ENCODE measurements at places on chromosomes 6 and 20.

GRCh38 chr6:118899948-118900347, 6.0 kb downstream of the ASF1A start:
- DNase-seq, result no peak

GRCh38 chr20:10360878-10361277, 73.1 kb downstream of the MKKS start:
- DNase-seq, result no peak

- DNase-seq, result no peak
Observed at GRCh38 chr20:10093087-10093591, 58.4 kb downstream of the ANKEF1 start.

GRCh38 chr6:79152269-79152737, 74.2 kb upstream of the PHIP start:
- no peak for DNase-seq

DNA sequence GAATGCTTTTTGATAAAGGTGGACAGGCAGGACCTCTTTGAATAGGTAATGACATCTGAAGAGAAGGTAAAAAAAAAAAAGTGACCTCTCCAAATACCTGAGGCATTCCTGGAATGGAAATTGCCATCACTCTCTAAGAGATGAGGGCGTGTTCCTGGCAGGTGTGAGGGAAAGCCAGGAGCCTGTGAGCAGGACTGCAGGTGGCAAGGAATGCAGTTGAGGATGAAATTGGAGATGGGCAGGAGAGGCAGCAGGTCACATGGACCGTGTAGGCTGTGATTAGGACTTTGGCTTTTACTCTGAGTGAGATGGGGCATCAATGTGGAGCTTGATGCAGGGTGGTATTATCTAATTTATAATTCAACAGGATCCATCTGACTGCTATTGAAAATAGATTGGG, 227.4 kb downstream of the LRFN2 start:
- DNase-seq, result no peak

- no peak for DNase-seq
Observed at GRCh38 chr6:140857739-140858380, 1274.9 kb upstream of the GJE1 start.

DNA sequence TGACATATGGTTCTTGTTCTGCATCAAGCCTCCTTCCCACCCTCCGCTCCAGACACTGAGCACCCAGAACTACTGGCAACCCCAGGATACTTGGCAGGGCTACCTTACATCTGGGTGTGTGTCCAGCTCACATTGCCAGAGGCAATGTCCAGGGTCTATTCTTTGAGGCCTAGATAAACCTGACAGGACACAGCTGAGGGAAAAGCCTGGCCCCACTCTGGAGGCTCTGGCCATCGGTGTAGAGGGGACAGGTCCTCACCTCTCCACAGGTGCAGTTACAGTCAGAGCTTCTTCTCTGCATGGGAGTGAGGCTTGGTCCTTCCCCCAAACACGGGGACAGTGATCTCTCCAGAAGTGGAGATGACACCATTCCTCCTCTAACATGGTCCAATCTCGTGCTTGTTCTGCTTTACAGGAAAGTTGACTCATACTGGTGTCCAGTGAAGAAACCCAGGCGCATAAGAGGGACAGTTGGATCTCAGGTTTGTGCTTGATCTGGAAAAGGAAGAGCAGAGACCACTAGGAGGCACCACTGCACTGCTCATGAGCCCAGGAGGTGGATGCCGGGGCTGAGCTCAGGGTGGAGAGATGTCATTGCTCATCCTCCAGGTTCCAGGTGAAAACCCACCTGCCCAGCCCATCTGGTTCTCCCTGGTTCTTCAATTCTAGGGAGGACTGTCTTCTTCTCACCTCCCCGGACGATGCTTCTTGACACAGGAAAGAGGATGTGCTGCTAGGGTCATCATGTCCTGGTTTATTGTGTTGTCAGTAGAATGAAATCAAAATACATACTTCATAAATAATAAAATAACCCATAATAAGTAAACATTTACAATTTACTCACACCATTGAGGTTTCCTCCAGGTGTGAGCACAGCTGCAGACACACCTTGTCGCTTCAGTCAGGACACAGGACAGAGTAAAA, 14.7 kb downstream of the HLA-F start:
- DNase-seq, result peak; percentile 76

GRCh38 chr6:41846666-41847237, 48.4 kb downstream of the USP49 start:
- peak; percentile 12 for DNase-seq

DNA sequence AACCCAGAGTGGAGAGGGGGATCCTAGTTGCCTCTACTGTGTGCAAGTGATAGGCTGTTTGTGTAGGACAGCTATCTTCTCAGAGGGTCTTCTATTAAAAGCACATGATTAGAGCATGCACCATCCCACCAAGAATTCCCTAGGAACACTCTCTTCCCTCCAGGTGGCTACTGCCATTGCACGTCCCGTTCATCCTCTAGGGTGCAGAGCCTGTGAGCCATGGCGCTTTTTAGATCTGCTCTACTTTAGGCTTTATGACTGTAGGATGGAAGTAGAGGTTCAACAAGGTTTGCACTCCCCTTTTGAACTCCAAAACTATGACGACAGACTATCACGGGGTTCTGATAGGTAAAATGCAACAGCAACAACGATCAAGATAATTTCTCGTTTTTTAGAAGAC, 90.5 kb upstream of the SAMD5 start:
- DNase-seq, result no peak

GRCh38 chr20:53028337-53029007, 56.3 kb downstream of the TSHZ2 start:
- DNase-seq, result peak; percentile 28

DNA sequence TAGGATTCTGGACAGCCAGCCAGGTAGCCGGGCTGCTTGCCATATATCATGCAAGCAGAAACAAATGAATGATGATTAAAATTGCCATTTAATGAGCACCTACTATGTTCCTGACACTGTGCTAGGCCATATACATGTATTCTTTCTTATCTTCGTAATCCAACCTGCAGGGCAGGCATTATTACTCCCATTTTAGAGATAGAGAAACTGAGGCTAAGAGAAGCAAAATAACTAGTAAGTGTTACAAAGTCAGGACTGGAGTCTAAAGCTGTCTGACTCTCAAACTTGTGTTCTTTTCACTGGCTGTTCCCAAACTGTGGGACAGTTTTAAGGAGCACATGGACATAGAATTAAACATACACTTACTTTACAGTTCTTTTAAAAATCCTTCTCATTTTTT, 2.0 kb downstream of the CD40 start:
- DNase-seq, result no peak

DNA sequence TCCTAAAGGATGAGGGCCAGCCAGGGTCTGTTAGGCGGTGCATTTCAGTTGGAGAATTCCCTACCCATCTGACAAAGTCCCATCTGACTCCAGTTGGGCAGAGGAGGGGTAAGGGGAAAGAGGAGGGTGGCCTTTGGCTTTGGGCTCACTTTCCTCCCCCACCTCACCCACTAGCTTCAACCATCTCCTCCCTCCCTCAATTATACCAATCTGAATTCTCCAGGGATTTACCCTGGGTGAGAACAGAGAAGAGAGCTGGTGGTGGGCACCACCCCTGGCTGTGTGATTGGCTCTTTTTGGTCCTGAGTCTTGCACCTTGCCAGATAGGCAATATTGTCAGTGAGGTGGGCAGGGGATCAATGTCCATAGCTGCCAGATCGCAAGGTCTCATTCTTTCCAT, 3.2 kb downstream of the HMGA1 start:
- DNase-seq, result no peak

GRCh38 chr6:112253841-112254816, at the start of gene LAMA4:
TSS of gene LAMA4 (minus strand) at chr6:112254567. CDS start at chr6:112254150, 417 bp downstream.
- DNase-seq, result no peak

DNA sequence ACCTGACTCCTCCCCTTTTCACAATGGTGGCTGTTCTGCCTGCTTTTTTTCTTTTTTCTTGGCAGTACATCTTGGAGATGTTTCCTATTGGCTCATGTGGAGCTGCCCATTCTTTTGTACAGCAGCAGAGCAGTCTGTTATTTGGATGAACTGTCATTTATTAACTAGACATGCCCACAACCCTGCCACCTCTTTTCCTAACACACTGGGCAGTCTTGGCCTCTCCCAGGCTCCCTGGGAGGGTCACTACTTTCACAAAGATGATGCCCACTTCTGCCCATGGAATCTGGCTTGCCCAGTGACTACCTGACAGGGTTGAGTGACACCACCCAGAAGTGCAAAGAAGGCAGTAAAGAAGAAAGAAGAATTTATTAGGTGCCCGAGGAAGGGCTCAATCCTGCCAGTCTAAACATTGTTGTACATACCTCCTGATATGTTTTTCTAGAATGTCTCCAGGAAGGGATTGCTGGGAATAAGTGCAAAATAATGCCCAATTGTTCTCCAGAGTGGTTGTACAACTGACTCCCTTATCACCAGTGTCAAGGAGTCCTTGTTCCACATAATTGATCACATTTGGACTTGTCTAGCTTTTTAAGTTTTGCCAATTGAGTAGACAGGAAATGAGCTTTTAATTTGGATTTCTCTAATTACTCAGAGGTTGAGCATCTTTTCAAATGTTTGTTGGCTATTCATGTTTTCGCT, 19.7 kb upstream of the SCRT2 start:
- DNase-seq, result no peak

DNA sequence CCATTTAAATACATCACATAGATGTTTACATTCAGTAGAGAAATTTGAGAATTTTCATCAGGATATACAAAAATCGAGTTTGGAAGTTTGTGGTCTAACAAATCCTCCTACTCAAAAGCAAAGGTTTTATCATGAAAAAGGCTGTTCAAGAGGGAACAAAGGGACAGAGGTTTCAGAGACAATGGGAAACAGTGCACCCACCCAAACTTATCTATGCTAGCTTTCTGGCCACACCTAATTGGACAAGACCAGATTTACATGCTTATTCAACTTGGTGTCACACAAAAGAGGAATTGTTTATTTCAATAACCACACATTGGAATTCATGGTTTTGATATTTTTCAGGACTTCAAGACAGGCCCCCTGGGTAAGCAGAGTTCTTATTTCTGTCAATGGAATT, 28.4 kb upstream of the RSPO3 start:
- DNase-seq, result no peak

DNA sequence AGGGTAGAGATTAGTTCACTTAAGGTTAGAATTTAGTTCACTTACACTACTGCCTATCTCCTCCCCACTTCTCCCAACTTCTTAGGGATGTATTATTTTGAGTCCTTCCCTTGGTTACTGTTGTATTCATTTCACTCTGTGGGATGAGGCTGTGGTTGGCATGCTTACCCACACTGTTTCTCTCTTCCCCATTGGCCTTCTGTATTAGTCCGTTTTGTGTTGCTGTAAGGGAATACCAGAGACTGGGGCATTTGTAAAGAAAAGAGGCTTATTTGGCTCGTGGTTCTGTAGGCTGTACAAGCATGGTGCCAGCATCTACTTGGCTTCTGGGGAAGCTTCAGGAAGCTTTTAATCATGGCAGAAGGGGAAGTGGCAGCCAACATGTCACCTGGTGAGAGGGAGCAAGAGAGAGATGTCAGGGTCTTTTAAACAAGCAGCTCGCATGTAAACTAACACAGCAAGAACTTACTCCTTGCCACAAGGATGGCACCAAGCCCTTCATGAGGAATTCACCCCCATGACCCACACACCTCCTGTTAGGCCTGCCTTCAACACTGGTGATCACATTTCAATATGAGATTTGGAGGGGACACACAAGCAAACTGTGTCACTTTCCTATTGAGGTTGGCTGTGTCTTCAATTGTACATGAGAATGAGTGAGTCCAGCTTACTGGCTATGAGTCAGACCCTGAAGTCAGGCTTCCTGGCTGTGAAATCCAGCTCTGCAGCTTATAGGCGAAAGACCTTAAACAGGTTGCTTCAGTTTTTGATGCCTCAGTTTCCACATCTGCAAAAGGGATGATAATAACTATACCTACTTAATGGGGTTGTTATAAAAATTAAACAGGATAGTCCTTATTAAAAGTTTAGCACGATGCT, 53.3 kb downstream of the SYNDIG1 start:
- no peak for DNase-seq

- no peak for DNase-seq
Observed at GRCh38 chr6:157224178-157224950, 99.0 kb downstream of the TMEM242 start.

- no peak for DNase-seq
Observed at GRCh38 chr6:21648475-21649050, 55.0 kb downstream of the SOX4 start.

DNA sequence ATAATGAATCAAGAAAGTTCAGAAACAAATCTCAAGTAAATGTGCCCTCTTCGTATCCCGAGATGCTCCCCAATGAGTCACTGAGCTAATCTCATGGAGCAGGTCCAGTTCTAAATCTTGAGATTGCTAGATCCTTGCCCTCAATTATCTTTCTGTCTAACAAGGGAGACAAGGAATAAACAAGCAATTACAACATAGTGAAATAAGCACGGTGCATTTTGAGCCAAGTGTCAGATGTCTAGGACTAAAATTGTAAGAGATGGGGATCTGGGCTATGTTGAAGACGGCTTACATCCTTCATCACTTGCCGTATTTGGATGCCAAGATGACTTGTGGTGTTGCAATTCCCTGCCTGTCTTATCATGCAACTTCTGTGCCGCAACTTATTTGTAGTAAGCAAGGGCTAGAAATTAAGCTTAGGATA, 56.5 kb upstream of the ADGRF1 start:
- no peak for DNase-seq
